Chondrocyte (in vitro differentiated cells): ENCODE measurements at places on chromosomes 2 and 18. TPM values are rescaled to one million over a fixed set of nuclear protein-coding genes. Genes with fewer than 3 reads are reported as not detected.

PJVK gene
- total RNA-seq, result 3.7 to 6.6 TPM (median 4.2 TPM) in 3 replicates

C2orf72 gene
- total RNA-seq, result 0.12 to 1.3 TPM (median 1.00 TPM) in 3 replicates

PTPRN gene
- 0.67 to 0.87 TPM (median 0.80 TPM) in 3 replicates for total RNA-seq

BOLL gene
- not detected in 3 replicates for total RNA-seq

NDUFAF7 gene
- 15.7 to 19.5 TPM (median 16.1 TPM) in 3 replicates for total RNA-seq

OSBPL1A gene
- total RNA-seq, result 27.7 to 37.5 TPM (median 33.3 TPM) in 3 replicates

DNA sequence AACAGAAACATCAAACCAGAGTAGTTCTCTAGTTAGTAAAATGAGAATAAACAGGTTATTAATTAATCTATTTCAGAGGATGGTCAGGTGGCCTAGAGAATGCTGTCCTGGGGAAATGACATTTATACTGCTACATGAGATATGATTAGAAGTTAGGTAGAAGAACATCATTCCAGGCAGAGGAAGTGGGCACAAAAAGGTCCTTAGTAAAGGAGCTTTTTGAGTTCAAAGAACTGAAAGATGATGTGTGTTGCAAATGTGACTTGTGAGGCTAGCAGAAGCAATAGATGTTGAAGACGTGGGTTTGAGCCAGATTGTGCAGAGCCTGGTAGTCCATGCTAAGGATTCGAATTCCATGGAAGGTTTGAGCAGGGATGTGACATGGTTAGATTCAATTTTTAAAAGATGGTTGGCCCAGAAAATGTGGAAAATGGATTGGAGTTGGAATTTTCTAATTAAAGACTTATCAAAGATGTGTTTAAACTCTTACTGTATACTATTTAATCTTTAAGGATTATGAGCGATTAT is 34.2 kb downstream of the RAB10 start:
- DNase-seq, result no peak

DNA sequence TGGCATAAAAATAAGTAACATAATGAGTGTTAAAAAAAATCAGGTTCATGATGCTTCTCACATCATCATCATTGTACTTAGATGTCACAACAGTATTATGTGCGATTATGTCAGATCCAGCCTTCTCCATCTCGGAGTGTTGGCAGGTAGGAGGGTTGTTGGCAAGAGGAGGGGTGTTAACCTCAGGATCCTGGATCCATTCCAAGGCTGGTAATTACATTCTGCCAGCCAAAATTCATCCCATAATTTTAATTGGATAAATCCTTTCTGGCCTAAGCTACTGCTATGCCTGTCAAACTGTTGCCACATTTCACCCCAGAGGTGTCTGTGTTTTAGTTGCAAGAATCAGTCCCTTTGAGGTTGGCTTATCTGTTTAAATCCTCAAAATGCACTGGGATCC is 891 bp upstream of the FTCDNL1 start:
- DNase-seq, result no peak

DNA sequence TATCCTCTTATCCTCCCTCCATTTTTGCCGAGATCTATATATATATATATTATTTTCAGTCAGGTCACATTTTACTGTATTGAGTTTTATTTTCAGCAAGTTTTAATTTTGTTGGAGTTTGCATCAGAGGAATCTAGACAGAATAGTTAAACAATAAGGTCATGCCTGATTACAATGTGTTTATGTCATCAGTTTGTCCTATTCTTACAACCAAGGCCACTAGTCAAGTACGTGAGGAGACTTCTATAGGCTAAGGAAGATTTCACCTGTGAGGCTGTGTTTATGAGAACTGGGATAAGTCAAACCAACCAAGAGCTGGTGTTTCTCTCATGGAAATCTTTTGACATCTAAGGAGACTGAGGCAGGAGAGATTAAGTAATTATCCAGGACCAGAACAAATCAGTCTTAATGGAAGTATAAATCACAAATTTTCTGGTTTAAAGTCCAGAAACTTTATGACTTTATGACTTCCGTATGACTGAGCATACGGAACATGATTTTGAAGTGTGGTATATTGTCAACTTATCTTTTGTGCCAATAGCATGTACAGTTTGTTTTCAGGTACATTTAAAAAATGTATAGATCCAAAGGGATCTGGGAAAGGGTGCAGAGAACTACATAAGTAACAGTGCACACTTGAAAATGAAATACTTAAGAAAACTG is 100.0 kb upstream of the DTNA start:
- no peak for DNase-seq

- no peak for DNase-seq
These were observed 5.4 kb upstream of the KCNE4 start for GRCh38 chr2:223046470-223047040.

- no peak for DNase-seq
These were observed 139.6 kb downstream of the SOCS6 start for GRCh38 chr18:70428439-70428838.

DNA sequence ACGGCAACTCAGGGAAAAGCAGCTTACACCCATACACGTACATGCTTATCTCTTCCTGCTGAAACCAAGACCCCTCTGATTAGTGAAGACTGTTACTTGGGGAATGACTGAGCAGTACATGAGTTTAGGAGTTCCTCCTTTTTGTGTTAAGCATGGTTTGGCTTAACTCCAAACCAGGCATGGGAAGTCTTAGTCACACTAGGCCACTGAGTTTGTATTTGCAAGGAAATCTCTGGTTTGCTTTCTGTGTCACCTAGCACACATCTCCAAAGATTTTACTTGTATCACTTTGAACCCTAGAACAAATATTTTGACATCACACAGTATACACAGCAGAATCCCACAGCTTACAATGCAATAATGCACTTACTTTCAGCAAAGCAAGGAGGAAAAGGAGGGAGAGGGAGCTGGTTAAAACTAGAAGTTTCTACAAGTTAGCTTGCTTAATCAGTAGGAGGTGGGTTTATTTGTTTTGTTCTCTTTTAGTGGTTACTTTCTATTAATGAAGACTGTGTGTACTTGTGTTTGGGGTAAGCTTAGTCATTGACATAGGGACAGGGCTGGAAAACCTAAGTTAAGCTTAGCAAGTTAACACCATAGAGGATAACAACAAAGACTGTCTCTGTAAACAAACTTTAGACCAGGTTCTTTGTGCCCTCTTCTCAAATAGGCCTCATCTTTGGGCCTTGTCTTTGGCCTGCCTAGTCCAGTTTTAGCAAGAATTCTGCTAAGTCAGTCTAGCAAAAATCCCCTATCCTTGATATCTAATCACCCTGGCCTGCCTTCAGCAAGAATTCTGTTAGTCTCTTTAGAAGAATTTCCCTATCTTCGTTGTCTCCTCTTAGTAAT is 219.4 kb downstream of the MREG start:
- DNase-seq, result no peak

DNA sequence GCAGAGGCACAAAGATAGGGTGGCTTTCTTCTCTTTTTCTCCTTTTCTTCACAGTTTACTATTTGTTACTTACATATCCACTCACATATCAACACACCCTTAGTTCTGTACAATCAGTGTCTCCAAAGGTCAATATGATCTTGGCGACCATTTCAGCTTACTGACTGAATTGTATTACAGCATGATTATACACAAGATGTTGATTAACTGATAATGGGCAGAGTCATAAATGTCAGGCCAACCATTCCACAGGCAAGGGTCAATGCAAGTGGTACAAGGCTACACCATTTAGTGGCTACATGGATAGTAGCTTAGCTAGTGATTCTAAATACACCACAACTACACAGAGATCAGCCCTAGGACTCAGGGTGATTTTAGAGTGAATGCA is 20.4 kb upstream of the SP3 start:
- DNase-seq, result no peak

DNA sequence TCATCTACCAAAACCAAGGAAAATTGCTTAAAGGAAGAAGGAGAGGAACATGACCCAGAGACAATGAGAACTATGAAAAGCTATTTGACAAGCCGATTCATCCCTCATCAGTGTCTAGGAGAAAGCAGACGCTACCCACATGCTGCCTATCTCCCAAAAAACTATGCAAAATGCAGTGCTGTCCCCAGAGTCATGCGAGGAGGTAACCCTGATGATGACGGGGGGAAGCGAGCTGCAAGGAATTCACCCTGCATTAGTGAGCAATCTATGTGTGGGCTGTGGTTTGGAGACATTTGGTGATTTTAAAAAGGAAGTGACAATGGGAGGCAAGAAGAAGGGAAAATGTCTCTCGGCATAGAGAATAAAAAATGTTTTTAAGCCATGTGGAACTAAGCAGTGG is 472.7 kb downstream of the CMPK2 start:
- no peak for DNase-seq

DNA sequence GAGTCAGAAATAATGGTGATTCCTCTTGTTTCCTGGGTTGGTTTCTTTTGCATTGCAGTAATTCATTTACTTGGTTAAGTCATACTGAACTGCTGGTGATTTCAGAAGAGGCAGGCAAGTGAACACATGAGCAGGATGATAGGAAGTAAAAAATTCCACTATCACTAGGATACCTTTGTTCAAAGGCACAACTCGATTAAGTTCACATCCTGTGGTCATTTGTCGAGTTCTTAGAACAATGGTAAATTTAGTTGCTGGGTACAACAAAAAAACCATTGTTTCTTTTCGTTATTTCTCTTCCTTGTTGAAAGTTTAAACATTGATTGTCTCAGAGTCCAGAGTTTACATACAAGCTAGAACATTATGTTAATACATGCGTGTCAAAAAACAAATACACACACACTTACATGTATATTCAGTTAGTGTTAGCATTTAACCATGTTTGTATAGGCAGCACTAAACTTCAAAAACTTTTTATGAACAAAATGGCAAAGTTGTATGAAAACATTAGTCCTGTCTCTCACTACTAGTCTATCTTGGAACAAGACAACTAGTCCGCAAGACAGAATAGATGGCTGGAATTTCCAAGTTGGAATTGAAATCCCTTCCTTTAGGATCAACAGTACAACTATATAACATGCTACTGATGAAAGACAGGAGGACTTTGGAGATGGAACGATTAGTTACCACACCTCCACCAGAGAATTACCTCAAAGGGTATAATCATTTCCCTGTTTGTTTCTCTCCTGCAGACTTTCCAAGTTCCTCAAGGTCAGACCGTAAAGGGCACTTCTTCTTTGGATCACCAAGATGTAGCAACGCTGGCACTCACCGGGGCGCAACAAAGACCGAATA is 26.2 kb downstream of the STK39 start:
- DNase-seq, result no peak

DNA sequence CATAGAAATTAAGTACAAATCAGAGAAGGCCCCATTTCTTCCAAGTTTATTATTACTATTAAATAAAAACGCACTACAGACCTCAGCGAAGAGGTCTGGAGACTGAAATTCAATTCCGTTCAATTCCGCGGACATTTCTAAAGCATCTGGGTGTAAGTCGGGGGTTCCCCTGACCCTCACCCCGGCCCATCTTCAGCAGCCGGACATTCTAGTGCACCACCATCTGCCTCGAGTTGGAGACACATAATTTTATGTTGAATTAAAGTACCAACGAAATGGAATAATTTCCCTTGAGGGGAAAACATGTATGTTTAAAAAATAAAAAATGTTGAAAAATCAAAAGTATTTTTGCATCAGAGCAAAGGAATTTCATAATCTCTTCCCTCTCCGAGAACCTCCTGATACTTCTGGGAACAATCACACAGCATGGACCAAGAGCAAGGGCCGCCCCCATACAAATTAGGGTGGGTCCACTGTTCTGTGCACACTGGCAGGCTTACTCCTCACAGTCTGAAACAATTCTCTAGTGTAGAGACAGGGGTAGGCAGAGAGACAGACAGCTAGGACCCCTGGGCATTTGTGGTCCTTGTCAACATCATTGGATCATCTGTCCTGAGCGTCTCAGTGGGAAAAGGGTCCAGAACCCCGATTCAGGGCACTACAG is 29.3 kb downstream of the MBP start:
- DNase-seq, result no peak

DNA sequence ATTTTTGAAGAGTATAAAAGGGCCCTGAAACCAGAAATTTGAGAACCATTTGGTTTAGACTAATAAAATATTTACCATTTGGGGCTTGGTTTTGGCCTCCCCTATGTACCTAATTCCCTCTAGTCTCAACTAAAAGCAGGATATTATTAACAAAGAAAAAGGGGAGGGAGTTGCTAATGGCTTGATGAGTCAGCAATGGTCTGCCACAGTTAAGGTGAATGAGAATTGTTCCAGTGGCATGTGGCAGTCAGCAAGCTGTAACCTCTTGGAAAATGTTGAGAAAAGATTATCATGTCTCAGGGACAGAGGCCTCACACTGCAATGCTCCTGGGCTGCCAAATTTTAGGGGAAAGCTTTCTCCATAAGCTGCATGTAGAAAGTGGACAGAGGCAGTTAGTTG is 20.1 kb upstream of the SLC39A10 start:
- DNase-seq, result no peak

GRCh38 chr2:54975598-54976492 is 74.4 kb downstream of the RTN4 start:
- DNase-seq, result no peak

GRCh38 chr18:45007531-45007930 is 326.8 kb downstream of the SETBP1 start:
- no peak for DNase-seq

DNA sequence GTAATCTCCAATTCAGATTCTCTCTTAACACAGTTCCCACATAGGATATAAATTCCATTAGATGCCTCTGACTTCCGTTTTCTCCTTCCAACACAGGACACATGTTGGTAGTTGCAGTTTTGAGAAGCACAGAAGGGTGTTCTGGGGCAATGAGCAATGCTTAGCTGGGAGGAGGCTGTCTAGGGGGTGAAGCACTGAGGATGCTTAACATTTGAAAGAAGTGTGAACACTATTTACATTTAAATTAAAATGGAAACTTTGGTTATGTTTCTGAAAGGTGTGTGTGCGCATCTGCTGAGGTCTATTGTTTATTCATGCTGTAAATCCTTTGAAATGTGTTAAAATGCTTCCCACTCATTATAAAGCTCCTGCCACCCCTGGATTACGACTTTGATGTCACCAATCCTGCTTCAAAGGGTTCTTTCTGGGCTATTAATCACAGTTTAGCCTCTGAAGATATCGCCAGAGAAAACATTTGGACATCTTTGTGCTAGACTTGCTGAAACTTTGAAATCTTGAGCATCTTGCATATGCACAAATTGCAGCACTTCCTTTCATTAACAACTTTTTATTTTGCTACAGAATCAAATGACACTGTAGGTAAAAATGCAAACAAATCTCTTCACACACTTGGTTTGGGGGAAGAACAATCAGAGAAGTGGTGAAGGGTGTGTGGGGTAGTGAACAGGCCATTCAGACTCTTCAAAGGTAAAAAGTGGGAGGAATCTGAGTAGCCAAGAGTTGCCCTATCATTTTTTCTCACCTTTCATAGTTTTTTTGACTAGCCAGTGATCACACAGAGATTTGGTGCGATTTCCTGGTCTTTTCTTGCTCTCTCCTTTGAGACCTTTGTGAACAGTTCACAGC is 258.4 kb downstream of the MYO3B start:
- DNase-seq, result no peak

- DNase-seq, result no peak
These were observed 2.1 kb downstream of the DNAH7 start for GRCh38 chr2:196066291-196067087.

GRCh38 chr2:239378021-239378917 is 22.6 kb downstream of the HDAC4 start:
- DNase-seq, result peak; percentile 87

DNA sequence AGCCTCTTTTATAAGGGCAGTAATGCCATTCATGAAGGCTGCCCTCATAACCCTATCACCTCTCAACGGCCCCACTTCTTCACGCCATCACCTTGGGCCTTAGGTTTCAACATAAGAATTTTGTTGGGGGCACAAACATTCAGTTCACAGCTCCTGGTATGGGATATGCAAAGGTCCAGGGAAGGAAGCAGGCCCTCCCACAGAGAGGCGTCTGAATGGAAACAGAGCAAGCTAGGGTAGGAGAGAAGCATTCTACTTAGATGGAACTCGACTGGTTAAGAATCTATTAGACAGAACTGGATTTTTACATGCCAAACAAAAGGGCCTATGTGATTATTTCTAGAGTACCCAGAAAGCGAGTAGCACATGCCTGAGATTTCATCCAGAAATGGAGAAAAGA is 42.8 kb downstream of the PROKR1 start:
- DNase-seq, result no peak
